ENCODE measurements at places on chromosomes 3 and 15.

DNA sequence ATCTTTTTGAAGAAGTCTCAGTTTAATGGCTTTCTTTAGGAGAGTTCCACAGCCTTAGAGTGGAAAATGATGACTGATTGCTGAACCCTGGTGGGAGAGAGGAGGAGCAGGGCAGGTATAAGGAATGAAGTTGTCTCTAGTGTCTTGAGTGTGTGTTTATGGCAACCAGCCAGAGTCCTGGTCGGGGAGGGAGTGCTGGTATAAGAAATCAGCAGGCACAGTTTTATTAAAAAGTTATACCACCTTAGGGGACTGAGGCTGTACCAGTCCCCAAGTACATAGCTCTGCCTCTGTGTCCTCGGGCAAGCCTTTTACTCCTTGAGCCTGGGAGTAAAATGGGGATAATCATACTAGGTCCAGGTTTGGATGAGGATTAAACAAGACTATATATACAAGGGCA lies 29.8 kb downstream of the SLC22A14 start:
- DNase-seq = no peak

- DNase-seq = no peak
These were observed 58.3 kb downstream of the CDC25A start for GRCh38 chr3:48129921-48130320.

- no peak for DNase-seq
These were observed 54.6 kb downstream of the CAPN3 start for GRCh38 chr15:42413920-42414319.

GRCh38 chr15:66923438-66923881 lies 141.9 kb upstream of the SMAD3 start:
- DNase-seq = no peak

- DNase-seq = no peak
These were observed 62.6 kb upstream of the RAB6B start for GRCh38 chr3:133958071-133958805.

GRCh38 chr3:98971169-98971681 lies 69.7 kb upstream of the DCBLD2 start:
- no peak for DNase-seq

- no peak for DNase-seq
These were observed 23.8 kb downstream of the DAG1 start for GRCh38 chr3:49493901-49494300.

DNA sequence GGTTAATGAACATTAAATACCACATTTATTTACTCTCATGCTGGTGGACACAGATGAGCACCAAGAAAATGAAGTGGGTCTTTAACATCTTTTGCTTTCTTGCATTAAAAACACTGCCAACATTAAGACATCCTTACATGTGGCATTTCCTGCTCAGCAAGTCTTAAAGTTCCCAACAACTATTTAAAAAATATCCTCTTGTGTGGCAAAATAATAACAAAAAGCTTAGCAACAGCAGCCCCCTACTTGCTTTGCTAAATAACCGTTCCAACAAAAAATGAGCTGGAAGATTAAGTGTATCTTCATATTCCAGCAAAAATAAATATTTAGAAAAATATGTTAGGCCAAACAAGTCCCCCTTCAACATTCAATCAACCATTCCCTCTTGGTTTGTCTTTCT lies 93.1 kb downstream of the SUCLG2 start:
- DNase-seq = no peak

- no peak for DNase-seq
These were observed 20.9 kb downstream of the FSTL1 start for GRCh38 chr3:120429921-120430361.

DNA sequence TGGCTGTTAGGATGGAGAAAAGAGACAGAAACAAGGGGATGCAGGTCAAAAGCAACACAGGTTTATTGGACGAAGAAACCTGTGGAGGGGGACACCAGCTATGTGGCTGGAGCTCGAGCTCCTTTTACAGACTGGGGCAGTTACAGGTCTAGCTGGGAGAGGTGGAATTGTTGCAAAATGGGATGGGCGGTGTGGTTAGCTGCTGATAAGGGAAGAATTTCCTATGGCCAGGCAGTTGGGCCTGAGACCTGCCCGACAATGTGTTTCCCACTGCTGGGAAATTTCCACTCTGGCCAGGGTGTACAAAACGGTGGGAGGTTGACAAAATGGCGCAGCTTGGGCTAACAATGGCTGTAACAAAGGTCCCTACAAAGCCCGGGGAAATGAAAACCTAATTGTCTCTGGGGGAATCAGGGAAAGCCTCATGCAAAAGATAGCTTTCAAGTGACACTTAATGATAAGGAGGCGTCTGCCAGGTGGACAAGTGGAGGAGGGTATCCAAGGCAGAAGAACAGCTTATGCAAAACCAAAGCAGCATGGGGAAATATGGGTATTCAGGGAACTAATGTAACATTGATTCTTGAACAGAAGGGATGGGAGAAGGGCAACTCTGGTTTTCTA lies 137.4 kb upstream of the SGO1 start:
- DNase-seq = no peak

- DNase-seq = no peak
These were observed 1010.8 kb downstream of the OTOL1 start for GRCh38 chr3:162507397-162507796.

- DNase-seq = no peak
These were observed 3.2 kb downstream of the AEN start for GRCh38 chr15:88624156-88624970.

- DNase-seq = no peak
These were observed 417.1 kb upstream of the GOLIM4 start for GRCh38 chr3:168512802-168513201.

- DNase-seq = no peak
These were observed 11.3 kb upstream of the ARHGEF3 start for GRCh38 chr3:56812754-56813652.

GRCh38 chr15:44296625-44297524 lies 8.4 kb downstream of the GOLM2 start:
- peak; percentile 71 for DNase-seq

DNA sequence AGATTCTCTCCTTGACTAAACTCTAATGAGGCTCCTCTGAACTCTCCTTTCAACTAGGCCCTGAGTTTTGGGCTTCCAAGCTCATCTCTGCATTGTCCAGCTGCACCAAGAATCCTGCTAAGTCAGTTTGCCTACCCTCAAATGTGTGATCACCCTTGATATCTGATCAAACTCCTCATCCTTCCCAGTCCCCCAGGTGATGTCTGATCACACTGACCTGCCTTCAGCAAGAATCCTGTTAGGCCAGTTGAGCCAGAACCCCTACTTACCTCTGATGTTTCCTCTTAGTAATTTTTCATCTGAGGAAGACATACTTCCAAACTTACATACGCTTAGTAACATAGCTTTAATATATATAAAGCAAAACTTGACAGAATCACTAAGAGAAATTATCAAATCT lies 28.8 kb downstream of the SUMF1 start:
- no peak for DNase-seq

- DNase-seq = no peak
These were observed 45.9 kb upstream of the ACTC1 start for GRCh38 chr15:34841262-34841725.

- DNase-seq = no peak
These were observed at the start of gene CMTM8 for GRCh38 chr3:32238453-32239306. Gene CMTM8 (plus strand): TSS chr3:32238680. CDS start chr3:32238973, 293 bp downstream.

GRCh38 chr3:55617385-55617784 lies 130.3 kb upstream of the WNT5A start:
- DNase-seq = no peak

GRCh38 chr3:190209533-190209932 lies 88.8 kb upstream of the P3H2 start:
- DNase-seq = no peak

DNA sequence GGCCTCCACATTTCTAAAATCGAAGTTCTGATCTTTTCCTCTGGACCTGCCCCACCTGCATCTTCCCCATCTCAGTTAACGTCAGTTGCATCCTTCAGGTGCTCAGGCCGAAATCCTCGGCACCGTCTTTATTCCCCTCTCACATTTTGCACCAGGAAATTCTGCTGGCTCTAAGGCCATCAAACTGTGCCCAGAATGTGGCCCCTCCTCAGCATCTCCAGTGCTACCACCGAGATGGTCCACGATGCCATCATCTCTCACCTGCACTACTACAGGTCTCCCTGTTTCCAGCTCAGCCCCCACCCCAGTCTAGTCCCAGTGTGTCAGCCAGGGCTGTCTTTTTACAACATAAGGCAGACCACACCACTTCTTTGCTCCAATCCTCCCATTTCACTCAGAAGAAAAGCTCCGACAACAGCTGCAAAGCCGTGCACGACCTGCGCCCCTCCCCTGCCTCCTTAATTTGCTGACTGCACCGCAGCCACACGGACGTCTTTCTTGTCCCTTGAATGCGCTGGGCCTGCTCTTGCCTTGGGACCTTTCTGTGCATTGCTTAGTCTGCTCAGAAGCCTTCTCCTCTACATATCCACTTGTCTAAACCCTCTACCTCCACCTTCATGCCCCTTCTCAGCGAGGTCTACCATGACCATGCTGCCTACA lies 14.4 kb downstream of the MUC20 start:
- no peak for DNase-seq

DNA sequence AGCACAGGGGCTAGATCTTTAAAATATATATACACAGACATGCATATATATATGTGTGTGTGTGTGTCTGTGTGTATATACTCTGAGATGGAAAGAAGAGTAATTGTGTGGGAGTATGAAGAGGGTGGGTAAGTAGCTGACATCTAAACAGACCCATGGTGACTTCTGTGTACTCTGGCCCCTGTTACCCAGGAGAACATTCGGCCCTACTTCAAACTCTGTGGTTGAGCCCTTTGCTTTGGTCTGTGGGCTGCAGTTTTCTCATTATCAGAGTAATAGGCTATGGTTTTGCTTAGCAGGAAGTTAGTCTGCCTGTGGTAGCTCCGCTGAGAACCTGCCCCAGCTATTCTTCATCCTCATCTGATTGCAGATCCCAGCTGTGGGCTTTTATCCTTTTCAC lies 141.4 kb downstream of the RBPMS2 start:
- DNase-seq = no peak

DNA sequence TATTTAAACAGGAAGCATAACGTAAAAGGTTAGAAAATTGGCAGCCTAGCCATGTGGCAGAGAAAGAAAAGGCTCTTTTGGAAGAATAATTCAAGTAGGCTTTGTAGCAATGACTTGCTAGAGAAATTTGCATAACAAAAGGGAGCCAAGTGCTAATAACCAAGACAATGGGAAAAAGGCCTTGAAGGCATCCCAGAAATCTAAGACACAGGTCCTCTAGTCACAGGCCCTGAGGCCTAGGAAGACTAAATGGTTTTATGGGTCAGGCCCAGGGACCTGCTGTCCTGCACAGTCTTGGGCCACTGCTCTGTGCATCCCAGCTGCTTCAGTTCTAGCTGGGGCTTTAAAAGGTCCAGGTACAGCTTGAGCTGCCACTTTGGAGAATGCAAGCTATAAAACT lies 78.5 kb downstream of the FGF7 start:
- DNase-seq = no peak

GRCh38 chr3:107258300-107258699 lies 118.9 kb upstream of the CCDC54 start:
- DNase-seq = no peak

- peak; percentile 62 for DNase-seq
These were observed 184.4 kb downstream of the PEX5L start for GRCh38 chr3:179852142-179852905.

DNA sequence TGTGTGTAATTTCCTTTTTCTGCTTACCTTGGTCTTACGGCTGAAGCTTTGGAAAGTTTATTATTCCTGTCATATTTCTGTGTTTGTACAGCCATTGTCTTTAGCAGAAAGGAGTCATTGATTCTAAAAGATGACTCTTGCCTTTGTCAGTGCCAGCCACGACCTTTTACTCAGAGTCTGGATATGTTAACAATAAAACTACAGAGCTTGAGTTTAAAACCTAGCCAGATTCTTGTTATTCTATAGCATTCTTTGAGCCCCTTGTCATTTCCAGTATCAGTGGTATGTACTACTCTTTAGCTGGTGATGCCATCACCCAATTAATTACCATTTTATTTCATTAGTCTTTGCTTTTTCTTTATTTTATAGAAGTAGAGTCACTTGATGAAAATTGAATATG lies 142.4 kb downstream of the TCF12 start:
- DNase-seq = no peak

GRCh38 chr3:100746092-100746491 lies 36.8 kb downstream of the TFG start:
- no peak for DNase-seq

DNA sequence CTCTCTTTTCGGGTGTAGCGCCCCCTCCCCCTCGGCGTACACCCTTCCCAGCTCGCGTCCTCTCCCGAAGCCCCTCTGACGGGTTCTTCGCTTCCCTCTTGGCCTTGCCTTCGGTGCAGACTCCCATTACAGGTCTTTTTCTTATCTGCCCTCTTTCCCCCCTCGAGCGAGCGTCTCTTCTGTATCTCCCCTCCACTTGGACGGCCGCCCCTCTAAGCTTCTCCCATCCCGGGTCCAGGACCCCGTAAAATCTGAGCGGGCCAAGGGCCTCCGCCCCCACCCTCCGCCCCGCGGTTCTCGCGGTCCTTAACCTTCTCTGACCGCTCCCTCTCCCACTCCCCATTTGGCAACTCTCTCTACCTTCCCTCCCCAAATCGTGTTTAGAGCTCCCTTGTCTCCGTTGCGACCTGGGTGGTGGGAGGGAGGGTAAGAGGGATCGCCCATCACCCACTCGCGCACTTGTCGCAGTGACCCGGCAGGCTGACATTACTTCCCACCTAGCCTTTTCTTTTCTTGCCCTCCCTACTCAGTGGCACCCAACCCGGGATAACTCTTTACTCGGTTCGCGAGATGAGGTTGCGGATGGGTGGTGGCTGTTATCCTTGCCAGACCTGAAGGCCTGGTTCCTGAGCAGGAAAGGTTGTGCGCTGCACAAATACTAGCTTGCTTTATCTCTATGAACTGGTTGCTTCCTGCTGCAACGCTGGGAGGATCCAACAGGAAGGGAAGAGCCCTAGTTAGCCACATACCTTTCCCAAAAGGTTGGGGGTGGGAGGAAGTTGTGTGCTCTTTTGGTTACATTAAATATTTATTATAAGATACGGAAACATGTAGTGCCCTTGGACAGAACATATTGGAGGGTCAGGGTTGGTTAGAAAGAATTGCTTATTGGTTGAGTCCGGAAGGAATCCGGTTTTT lies 922 bp downstream of the RAB11A start:
- no peak for DNase-seq

DNA sequence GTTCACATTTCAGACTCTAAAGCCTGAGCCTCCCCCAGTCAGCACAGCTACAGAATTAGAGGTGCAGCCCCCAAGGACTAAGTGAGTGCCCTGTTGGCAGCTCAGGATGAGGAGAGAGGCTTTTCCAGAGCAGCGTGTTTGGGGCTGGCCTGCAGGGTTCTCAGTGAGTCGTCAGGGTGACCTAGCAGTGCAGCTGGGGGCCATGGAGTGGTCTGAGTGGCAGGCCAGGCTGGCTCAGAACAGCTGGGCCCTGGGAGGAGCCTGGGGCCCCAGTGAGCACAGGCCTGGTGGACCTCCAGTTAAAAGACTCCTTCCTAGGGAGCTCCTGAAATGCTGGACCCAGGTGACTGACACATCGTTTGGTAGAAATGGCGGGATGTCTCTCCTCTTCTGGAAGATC lies 108.3 kb downstream of the SLC49A4 start:
- no peak for DNase-seq

All from SIG-M5 (cell line).